Jurkat, Clone E6-1 (cell line): ENCODE measurements at places on chromosomes 13 and 19.

DNA sequence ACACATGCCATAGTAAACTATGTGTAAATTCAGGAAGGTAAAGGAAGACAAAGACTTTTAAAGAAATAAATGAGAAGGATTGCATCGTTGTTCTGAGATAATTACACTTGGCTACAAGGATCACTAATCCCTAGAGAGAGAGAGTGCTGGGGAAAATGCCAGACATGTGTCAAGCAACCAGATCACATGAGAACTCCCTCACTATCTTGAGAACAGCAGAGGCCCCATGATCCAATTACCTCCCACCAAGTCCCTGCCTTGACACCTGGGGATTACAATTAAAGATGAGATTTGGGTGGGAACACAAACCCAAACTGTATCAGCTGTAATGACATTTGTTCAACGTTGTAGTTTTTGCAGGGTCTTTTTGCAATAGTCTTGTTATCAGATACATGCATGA lies 1600.9 kb upstream of the MIR17HG start:
- DNase-seq = no peak

GRCh38 chr13:90632184-90632583 lies 715.3 kb upstream of the MIR17HG start:
- no peak for DNase-seq

- no peak for DNase-seq
Measured at GRCh38 chr19:48122421-48122820, 11.8 kb upstream of the PLA2G4C start.

DNA sequence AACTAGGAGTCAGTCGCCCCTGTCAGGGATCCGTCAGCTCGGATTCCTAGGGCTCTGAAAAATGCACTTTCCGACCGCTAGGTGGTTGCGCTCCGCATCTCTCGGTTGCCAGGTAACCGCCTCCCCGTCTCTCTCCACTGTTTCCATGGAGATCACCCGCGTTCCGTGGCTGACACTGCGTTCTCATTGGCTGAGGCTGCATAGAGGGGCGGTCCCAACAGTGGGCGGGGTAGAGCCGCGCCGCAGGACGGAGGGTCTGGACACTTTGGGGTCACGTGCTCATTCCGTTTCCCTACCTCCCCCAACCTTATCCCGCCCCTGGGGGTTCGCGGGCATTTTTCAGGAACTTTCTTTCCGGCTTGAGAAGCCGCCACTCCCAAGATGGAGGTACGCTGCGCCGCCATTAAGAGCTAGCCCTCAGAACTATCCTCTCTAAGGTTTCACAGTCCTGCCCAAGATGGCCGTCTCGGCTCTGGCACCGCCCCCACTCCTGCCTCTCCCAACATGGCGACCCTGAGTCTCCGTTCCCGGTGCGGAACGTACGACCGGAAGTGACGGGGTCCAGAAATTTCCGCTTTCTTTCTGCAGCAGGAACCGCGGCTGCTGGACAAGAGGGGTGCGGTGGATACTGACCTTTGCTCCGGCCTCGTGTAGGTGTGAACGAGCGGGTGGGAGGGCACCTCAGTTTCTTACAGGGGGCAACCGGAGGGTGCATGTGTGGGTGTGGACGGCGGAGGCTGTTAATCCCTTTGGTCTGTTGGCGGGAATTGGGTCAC lies at the start of the genes ODAD3 and PRKCSH:
Gene ODAD3, minus strand, starts transcription at position 65 of the 776 bp plus-strand sequence. CDS start 105 bp downstream, outside the sequence.
Gene PRKCSH, plus strand, starts transcription at position 579 of the 776 bp plus-strand sequence. CDS start 483 bp downstream, outside the sequence.
- DNase-seq = peak; percentile 100

- no peak for DNase-seq
Measured at GRCh38 chr13:75774176-75774575, 138.0 kb downstream of the LMO7 start.

DNA sequence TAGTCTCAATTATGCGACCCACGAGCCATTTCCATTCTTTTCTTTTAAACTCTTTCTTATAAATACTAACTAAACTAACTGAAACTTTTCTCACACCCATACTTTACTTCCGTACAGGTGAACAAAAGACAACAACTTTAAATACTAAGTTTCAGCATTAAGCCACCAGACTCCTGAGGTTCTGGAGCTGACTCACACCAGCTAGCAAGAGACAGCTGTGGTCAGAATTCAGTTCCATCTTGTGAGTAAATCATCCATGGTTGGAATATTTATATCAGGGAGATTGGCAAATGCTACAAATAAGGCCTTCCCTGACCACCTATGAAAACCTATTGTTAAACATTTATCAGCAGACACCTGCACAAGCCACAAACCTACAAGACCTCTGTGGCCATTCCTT lies 897.0 kb downstream of the EFNB2 start:
- DNase-seq = no peak
